ENCODE measurements at places on chromosomes 4 and X. TPM values are rescaled to one million over a fixed set of nuclear protein-coding genes. Genes with fewer than 3 reads are reported as not detected.

DNA sequence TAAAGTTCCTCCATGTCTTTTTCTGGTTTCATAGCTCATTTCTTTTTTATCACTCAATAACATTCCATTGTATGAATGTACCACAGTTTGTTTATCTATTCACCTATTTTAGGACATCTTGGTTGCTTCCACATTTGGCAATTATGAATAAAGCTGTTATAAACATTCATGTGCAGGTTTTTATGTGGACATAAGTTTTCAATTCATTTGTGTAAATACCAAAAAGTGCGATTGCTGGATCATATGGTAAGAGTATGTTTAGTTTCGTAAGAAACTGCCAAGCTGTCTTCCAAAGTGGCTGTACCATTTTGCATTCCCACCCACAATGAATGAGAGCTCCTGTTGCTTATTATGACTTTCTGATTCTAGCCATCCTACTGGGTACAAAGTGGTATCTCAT lies 36.3 kb upstream of the ZFX start:
- no peak for DNase-seq

- DNase-seq, result no peak
These were observed 624.3 kb upstream of the TENM3 start for GRCh38 chr4:181618896-181619295.

- DNase-seq, result no peak
These were observed 52.0 kb upstream of the GLRB start for GRCh38 chr4:157023941-157024340.

- DNase-seq, result no peak
These were observed 674.8 kb upstream of the INTU start for GRCh38 chr4:126957987-126958386.

DNA sequence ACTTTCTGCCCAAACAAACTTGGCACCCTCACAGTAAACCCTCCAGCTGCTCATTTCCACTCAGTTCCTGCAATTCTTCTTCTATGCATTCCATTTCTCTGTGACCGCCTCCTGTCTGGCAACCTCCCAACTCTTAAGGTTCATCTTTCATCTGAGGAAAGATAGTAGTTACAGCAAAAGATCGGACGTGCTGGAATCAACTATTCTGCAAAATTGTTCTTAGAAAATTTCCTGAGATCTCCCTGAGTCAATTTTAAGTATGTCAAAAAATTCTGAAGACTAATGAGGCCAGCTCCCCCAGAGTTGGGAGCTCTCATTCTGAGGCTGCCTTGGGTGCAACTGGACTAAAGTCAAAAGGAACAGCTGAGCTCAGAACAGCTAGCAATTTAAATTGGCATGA lies 1026.0 kb downstream of the ADGRL3 start:
- no peak for DNase-seq

GRCh38 chr4:101970547-101971155 lies 180.1 kb downstream of the BANK1 start:
- DNase-seq, result no peak

GRCh38 chr4:186760576-186760975 lies 36.9 kb upstream of the FAT1 start:
- no peak for DNase-seq

The ATRX gene
- total RNA-seq, result 52.4 TPM

- DNase-seq, result peak; percentile 65
These were observed 65.1 kb downstream of the USP11 start for GRCh38 chrX:47297874-47298273.

- no peak for DNase-seq
These were observed 50.2 kb upstream of the SHISA3 start for GRCh38 chr4:42347076-42347475.

DNA sequence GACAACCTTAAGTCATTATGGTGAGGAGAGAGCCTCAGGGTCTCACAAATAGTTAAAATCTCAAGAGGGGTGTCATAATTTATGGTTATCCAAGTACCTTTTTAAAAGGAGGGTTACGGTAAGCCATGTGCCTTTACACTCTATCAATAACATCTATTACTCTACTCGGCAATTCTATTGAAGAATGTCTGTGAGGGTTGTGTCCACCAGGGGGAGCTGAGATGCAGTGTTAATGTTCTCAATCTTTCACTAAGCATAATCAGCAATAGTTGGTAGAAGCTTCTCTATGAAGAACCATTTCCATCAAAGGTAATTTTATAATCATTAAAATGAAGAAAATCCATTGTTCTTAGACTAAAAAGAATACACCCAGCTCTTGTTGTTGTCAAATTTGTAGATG lies 457.4 kb downstream of the CENPC start:
- peak; percentile 78 for DNase-seq

DNA sequence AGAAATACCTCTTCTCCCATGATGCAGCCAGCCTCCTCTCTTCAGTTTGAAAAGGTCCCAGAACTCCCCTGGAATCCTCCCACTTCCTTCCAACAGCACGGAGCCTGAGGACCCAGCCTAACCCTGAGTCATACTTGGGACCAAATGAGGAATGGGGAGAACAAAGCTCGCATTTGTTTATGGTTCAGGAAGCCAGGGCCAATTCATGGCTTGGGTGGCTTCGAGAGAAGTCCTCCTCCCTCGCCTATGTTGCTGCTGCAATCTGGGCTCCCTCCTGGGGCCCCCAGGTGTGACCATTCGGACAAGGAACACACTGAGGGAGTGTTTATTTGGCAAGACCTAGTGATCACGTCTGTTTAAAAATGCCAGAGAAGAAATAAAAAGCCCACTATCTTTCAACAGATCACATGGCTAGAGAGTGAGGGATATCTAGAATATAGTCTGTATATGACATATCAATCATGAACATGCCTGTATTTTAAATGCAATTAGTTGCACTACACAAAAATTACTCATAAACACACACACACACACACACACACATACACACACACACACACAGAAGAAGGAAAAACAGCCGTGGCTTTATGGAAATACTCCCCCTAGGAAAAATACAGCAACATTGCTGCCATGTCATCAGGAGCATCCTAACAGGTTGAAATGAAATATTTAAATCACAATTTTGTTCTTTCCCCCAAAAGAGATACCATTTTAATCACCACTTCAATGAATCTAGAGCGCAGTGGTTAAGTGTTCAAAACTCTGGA lies 155.7 kb upstream of the MAP3K15 start:
- peak; percentile 90 for DNase-seq

- no peak for DNase-seq
These were observed 203.1 kb downstream of the ARHGEF9 start for GRCh38 chrX:63581906-63582305.

The INPP4B gene
- total RNA-seq, result 13.3 TPM

The ITIH6 gene
- 0.20 TPM for total RNA-seq

The ETNPPL gene
- not detected for total RNA-seq

DNA sequence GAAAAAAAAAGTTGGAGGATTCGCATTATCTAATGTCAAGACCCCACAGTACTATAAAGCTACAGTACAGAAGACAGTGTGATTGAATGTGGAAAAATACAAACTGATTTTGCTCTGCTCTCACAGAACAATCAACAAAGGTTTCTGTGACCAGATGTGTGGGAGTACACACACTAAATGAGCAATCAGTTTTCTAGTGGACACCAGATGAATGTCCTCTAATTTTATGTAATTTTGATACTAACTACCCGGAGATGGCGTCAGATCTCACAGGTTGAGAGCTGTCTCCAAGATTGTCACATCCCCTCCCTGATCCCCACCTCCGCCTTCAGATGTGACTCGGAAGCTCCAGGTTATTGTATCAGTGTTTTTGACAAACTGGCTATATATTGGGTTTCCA lies 81.9 kb upstream of the HUWE1 start:
- no peak for DNase-seq

The TBC1D9 gene
- 8.4 TPM for total RNA-seq

GRCh38 chrX:32868524-32868895 lies 342.8 kb downstream of the DMD start:
- no peak for DNase-seq

The P2RY8 gene
- total RNA-seq, result not detected

The SERPINA7 gene
- total RNA-seq, result not detected

DNA sequence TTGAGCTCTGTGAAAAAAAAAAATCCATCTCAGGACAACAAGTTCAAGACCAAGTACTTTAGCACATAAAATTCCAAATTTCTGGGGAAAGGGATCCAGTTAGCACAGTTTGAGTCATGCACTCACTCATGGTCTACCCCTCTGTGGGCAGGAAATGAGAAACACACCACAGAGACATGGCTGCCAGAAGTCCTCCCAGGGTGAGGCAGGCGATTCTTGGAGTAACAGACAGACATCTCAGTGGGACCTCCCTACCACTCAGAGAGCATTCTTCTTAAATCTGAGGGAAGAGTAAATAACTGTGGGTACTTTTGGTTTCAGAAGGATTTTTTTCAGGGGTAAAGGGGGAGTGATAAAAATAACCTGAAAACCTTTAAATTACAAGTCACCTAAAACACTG lies 14.1 kb downstream of the CXCL1 start:
- no peak for DNase-seq

DNA sequence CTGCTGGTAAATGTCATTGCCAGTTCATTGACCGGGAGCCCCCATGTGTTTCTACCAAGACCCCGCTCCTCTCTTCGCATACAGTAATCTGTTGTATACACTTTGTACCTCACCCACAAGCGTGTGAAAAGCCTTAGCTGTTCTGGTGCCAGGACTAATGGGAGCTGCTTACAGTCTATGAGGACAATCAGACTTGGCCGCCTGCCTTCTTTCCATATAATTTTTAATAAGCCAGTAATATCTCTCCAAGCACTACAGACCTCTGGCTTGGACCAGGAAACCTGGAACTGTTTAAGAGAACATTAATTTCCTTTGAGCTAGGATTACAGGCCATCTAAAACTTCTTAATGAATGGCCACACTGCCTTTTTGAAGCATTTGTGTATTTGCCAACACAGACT lies 149.7 kb upstream of the MSX1 start:
- DNase-seq, result no peak

The RIPPLY1 gene
- 0.28 TPM for total RNA-seq

- no peak for DNase-seq
These were observed 13.5 kb upstream of the FGG start for GRCh38 chr4:154625971-154626370.

DNA sequence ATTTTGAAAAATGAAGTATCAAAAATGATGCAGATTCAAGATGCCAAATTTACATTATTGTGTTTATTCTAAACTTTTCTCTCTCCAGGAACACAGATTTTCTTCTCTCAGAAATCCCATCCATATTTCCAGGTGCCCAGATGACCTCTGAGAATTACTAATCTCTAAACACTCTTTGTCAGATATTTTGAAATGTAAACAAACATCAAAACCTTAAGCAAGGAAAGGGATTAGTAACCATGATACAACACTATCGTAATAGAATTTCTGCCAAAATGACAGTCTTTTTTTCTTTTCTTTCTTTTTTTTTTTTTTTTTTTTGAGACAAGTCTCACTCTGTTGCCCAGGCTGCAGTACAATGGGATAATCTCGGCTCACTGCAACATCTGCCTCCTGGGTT lies 76.7 kb downstream of the PDS5A start:
- no peak for DNase-seq

DNA sequence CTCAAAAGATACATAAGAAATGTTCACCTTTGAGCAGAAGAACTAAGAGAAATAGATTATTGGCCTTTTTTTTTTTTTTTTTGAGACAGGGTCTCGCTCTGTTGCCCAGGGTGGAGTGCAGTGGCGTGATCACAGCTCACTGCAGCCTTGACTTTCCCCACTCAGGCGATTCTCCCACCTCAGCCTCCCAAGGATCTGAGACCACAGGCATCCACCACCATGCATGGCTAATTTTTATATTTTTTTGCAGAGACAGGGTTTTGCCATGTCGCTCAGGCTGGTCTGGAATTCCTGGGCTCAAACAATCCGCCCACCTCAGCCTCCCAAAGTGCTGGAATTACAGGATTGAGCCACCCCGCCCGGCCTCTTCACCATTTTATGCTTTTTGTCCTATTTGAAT lies 2.9 kb upstream of the TLR6 start:
- no peak for DNase-seq

DNA sequence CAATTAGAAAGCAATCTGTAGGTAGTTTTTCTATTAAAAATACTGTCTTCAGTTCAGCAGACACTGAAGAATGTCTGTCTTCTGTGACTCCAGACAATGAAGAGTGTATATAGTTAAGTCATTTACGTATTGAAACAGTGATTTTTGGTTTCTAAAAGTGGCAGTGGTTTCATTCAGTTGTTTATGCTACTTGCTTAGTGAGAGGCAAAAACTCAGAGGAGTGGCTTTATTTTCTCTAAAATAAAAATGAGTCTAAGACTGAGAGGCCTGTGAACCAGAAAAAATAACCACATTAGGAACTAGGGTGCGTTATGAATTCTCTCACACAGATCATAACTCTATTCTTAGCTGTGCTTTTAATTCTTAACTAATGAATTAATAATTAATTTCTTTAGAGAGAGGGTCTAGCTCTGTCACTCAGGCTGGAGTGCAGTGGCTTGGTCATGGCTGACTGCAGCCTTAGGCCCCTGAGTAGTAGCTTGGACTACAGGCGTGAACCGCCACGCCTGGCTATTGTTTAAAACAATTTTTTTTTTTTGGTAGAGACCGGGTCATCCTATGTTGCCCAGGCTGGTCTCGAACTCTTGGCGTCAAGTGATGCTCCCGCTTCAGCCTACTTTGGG lies 31.4 kb downstream of the FREM3 start:
- DNase-seq, result no peak

The LRAT gene
- total RNA-seq, result not detected

GRCh38 chrX:16993791-16994318 lies 47.4 kb downstream of the REPS2 start:
- DNase-seq, result peak; percentile 21

- DNase-seq, result no peak
These were observed 19.1 kb downstream of the FGF2 start for GRCh38 chr4:122845760-122846159.

The HELT gene
- total RNA-seq, result not detected

The PKD2 gene
- 7.8 TPM for total RNA-seq

- no peak for DNase-seq
These were observed 9.5 kb upstream of the HPGDS start for GRCh38 chr4:94352163-94352562.

- peak; percentile 9 for DNase-seq
These were observed 86.4 kb downstream of the BMP15 start for GRCh38 chrX:50996930-50997329.

GRCh38 chr4:675036-675882 lies 917 bp downstream of the MYL5 start:
- DNase-seq, result no peak

The TLR3 gene
- total RNA-seq, result 2.3 TPM

DNA sequence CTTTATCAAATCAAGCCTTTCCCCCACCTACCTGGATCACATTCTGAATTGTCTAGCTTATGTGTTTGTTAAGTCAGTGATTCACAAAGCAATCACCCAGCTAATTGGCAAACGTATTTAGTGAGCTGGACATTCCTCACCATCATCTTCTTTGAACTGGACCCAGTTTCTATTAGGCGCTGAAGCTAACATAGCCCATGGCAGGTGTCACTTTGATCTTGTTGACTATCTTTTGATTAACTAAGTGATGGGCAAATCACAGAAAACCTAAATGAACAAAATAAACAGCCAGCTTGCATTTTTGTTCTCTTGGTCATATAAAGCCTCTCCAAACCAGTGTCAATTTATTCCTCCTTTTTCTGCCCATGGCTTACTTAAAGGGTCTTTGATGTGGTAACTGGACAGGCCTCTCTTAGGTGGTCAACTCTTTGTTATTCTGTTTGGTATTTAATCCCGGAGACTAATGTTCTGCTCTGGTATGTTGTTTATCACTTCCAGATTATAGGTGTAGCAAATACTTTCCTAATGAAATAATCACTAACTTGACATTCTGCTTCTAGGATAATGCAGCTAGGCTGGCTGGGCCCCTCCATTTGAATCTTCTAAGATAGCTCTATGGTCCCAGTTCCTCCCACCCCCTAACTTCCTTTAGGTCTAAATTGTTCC lies 105.3 kb upstream of the SMIM10 start:
- peak; percentile 22 for DNase-seq

The MMRN1 gene
- not detected for total RNA-seq

- DNase-seq, result no peak
These were observed 10.0 kb downstream of the ZFP42 start for GRCh38 chr4:188005561-188005960.

Measured in HT-29 (cell line).